ENCODE measurements at places on chromosomes 7 and 10. TPM values are rescaled to one million over a fixed set of nuclear protein-coding genes. Genes with fewer than 3 reads are reported as not detected.

GRCh38 chr7:47573758-47574481, 8.0 kb downstream of the TNS3 start:
- H3K4me1 ChIP-seq, result no peaks in the 10 kb centered on the region
- no peak for DNase-seq
- H3K4me3 ChIP-seq, result no peak overlapping the region
- no peaks in the 10 kb centered on the region for H3K27me3 ChIP-seq
- H3K36me3 ChIP-seq, result no peaks in the 10 kb centered on the region

DNA sequence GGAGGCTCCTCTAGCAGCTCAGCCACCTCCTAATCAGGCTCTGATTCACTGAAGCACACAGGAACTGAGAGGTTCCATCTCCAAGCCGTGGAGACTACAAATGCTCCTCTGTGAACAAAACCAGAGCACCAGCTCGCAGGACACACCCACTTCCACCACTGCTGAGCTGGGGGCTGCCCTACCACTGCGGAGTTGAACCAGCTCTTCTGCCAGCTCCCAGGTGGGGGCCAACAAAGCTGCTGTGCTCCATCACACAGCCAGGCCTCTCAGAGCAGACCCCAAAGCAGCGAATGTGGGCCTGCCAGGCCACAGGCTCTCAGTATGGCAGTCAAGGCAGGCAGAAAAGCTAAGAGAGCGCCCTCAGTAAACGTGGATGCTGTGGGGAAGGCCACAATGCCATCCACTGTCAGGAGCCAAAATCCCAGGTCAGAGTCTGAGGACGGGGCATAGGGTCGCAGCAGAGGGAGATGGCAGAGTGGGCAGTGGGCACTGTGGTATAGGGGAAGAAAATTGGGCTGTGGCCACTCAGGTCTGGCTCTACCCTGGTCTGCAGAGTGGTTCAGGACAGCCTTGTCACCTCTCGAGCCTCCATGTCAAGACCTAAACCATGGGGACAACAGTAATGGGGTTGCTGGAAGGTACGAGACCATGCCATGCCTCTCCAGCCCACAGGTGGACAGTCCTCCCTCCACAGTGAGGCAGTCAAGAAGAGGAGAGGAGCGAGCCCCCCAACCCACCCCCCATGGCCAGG, 82.1 kb downstream of the GRID1 start:
- H3K4me1 ChIP-seq, result no peaks in the 10 kb centered on the region
- no peak for DNase-seq
- peaks cover 3% of the 10 kb centered on the region for H3K27me3 ChIP-seq
- no peak overlapping the region for H3K27ac ChIP-seq
- no peak overlapping the region for H3K4me3 ChIP-seq

DNA sequence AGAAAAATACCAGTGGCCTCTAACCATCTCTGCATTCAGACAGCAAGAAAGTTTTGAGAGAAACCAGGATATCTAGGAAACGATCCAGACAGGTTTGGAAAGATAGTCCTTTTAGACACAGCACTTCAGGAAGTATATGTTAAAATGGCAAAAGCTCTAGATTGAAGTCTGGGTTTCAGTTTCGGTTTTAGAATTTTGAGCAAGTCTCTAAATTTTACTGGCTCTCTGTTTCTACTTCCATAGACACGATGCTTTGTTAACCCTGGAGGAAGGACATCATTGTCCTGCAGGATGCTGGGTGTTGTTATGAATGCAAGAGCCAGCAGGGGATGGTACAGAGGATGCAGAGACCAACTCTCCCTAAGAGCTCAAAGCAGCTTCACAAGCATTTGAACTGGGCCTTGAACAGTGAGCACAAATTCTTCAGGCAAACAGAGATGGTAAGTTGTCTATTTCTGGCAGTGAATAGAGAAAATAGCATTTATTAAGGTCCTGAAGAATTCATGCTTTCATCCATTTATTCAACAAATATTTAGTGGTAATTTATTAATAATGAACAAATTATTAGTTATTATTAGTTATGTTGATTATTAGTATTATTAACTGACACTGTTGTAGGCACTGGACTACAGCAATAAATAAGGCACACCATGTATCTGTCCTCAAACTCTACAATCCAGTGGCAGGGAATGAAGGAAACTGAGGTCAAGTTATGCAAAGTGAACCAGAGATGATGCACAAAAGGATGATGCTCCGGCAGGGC, 152.7 kb upstream of the NRP1 start:
- peaks cover 10% of the 10 kb centered on the region for H3K4me1 ChIP-seq
- H3K27ac ChIP-seq, result no peak overlapping the region
- no peaks in the 10 kb centered on the region for H3K27me3 ChIP-seq
- no peaks in the 10 kb centered on the region for H3K36me3 ChIP-seq
- no peak overlapping the region for H3K4me3 ChIP-seq

GRCh38 chr10:1085258-1085657, 29.1 kb downstream of the WDR37 start:
- H3K27ac ChIP-seq, result no peak overlapping the region
- H3K27me3 ChIP-seq, result no peaks in the 10 kb centered on the region
- no peak for DNase-seq

DNA sequence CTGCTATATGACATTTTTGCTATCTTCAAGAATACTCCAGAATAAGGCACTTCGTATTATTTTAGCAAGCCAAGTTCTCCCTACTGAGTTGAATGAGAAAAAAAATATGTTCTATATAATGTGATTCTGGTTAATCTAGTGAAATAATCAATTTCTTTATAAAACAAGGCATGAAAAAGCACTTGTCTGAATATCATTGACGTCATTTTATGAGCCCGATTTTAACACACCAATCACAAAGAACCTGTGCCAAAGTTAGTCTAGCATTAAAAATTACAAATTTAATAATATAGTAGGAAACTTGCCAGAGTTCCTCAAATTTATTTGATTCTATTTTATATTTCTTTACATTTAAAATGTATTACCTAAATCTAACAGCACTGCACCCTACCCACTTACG, 125.3 kb downstream of the CD36 start:
- no peak overlapping the region for H3K27ac ChIP-seq
- H3K4me1 ChIP-seq, result no peaks in the 10 kb centered on the region
- DNase-seq, result no peak
- no peaks in the 10 kb centered on the region for H3K27me3 ChIP-seq
- H3K4me3 ChIP-seq, result no peak overlapping the region

DNA sequence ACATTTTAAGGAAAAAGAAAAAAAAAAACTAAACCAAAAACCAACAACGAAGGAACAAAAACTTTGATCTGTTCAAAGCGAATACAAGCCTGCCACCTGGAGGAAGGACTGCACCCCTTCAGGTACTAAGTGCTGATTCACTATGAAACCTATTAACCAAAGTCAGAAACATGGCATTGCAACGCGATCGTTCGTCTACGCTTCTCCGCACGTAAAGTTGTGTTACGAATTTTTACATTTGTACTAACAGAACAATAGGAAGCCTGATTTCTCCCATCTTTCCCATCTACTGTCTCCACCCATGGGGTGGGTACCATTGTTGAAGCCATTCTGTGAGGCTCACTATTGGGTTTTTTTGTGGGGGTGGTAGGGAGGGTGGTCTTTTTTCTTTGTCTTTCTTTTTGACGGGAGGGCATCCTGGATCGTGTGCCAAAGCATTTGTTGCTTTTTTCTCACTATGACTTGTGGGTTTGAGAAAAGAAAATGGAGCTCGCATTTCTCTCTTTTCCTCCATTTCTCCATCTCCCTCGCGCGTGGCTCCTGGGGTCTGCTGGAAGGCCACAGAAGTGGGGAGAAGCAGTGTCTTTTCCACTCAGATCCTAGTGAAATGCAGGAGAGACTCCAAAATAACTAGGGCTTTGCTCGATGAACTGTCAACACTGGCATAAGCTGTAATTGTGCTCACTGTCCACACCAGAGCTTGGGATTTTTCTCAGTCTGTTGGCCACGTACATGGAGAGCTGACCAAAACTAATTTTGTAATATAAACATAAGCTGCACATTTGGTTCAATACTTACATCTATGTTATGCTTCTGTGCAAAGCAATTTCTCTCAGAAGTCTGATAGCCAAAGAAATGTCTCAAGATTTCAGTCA, 100.9 kb upstream of the YAE1 start:
- peak; percentile 53 for DNase-seq
- H3K27me3 ChIP-seq, result peaks cover 9% of the 10 kb centered on the region

- H3K36me3 ChIP-seq, result no peaks in the 10 kb centered on the region
- no peak overlapping the region for H3K4me3 ChIP-seq
- DNase-seq, result no peak
- H3K4me1 ChIP-seq, result no peaks in the 10 kb centered on the region
These were observed 103.1 kb downstream of the BMS1 start for GRCh38 chr10:42885491-42886270.

Gene ZNF746
- total RNA-seq, result 14.9 TPM

Measured in activated CD4-positive, alpha-beta memory T cell treated with anti-CD3 and anti-CD28 coated beads for 36 hours (primary cell).